ENCODE measurements at places on chromosomes 7 and 10.
A peak's percentile ranks its signal among the peaks of the same experiment; 100 is the strongest.

- DNase-seq, result peak; percentile 9
These were observed 80.5 kb upstream of the PRKG1 start for GRCh38 chr10:50993771-50994251.

DNA sequence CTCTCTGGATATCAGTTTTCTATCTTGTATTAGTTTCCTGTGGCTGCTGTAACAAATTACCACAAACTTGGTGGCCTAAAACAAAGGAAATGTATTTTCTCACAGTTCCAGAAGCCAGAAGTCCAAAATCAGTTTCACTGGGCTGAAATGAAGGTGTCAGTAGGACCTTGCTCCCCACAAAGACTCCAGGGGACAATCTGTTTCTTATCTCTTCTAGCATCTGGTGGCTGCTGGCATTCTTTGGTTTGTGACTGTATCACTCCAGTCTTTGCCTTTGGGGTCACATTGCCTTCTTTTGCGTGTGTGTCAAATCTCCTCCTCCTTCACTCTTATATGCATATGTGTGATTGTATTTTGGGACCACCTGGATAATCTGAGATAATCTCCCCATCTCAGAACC lies 153.0 kb upstream of the PRPS1L1 start:
- no peak for DNase-seq

- DNase-seq, result no peak
These were observed 5.7 kb downstream of the GRID2IP start for GRCh38 chr7:6545398-6546126.

DNA sequence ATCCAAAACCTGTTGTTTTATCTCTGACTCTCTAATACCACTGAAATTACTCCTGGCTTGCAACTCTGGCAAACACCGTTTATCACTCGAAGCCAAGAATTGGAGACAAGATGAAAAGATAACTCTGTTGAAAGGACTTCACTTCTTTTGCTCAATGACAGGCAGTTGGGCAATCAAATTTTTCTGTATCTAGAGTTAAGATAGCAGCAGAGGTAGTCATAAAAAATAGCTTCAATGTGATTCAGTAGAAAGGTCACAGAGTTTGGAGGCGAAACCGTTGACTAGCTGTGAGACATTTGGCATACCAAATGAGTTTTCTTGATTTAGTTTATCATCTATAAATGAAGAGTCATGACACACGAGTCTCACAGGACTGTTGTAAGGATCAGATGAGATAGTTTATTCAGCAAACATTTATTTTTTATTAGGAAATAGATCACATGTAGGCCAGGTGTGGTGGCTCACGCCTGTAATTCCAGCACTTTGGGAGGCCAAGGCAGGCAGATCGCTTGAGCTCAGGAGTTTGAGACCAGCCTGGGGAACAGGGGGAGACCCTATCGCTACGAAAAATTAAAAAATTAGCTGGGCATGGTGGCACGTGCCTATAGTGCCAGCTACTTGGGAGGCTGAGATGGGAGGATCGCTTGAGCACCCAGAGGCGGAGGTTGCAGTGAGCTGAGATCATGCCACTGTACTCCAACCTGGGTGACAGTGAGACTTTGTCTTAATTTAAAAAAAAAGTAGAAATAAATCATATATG lies 23.6 kb downstream of the AKR1B1 start:
- no peak for DNase-seq

- DNase-seq, result no peak
These were observed 5.5 kb upstream of the STN1 start for GRCh38 chr10:103923502-103923901.

GRCh38 chr7:103613655-103614642 lies 167.9 kb upstream of the SLC26A5 start:
- DNase-seq, result no peak

- no peak for DNase-seq
These were observed 122.8 kb downstream of the THSD7A start for GRCh38 chr7:11709196-11709595.

- DNase-seq, result no peak
These were observed 206.5 kb upstream of the PRKCQ start for GRCh38 chr10:6786579-6787031.

DNA sequence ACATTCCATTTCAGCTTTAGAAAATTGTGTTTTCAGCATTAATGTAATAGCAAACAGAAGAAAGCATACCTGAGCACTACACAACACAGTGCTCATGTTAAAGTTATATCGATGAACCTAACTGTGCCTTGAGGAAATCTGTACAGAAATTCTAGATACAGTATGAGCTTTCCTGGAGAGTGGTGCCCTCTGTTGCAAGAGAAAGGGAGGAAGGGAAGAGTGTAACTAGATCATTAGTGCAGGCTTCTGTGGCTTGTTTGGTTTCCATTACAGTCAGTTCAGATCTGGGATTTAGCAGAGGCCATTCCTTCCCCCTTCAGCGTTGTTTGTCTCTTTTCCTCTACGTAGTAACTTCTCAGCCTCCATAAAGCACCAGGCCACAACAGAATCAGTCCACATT lies 139.7 kb downstream of the HTR7 start:
- no peak for DNase-seq

- no peak for DNase-seq
These were observed 21.8 kb upstream of the SEMA3C start for GRCh38 chr7:80940539-80941207.

- no peak for DNase-seq
These were observed 14.4 kb downstream of the DENND2A start for GRCh38 chr7:140625908-140626868.

GRCh38 chr7:47764746-47765145 lies 182.8 kb upstream of the TNS3 start:
- no peak for DNase-seq

- DNase-seq, result no peak
These were observed 7.2 kb upstream of the CALML3 start for GRCh38 chr10:5517546-5517945.

GRCh38 chr7:27161214-27161720 lies 4.1 kb downstream of the HOXA9 start:
- DNase-seq, result no peak

DNA sequence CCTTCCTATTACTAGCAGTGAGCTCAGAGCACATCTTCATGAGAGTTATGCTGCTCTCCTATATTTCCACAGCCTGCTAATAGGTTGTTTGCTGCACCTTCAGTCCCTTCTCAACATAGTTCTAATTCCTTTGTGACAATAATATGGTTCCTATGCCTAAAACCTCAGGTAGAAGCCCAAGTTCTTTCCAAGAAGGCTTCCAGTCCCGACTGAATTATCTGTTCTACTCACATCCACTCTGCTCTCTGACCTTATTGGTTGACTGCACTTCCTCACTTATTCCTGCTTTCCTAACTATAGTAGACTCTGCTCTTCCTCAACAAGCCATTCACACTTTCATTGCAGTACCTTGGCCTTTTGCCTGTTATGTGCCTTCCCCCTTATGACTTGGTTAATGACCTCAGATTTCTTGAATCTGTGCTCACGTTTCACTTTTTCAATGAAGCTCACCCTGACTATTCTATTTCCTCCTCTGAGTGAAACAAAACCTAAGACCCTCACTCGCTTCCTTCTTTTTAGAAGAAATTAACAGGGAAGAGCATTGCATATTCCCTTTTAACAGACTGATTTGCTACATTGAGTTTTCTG lies 132.7 kb downstream of the MDFIC start:
- no peak for DNase-seq

DNA sequence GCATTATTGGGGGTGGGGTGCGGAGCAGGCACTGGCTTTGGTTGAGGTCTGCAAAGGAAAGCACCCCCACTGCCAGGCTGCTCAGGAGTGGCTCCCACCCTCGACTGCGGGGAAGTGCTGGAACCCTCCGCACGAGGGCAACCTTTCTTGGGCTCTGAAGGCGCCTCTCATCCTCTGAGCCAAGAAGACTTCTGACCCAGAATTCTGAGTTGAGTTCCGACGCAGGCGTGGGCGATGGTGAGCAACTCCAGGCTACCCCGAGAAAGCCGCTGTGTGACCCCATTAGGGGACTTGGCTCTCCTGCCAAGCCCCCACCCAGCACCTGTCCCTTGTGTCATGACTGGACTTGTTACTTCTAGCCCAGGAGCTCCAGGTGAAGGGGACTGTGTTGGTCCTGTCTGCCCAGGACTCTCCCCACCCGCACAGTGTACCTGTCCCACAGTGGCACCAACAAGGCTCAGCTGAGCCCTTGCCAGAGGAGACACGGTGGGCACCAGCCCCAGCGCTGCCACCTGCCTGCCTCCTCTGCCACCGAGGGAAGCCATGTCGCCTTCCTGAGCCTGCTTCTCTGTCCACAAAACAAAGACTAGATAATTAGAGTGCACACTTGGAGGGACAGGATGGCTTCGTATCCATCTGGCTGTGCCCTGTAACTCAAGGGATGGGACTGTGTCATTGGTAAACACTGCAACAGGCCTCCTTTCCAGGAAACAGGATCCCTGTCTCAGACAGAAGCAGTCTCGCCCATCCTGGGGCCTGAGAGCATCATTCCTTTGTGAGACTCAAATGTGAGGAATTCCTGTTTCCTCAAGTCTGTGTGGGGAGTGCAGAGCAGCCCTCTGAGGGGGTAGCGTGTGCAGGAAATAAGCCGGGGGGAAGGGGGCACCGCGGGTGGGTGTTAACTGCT lies 128.8 kb downstream of the LHPP start:
- DNase-seq, result no peak

DNA sequence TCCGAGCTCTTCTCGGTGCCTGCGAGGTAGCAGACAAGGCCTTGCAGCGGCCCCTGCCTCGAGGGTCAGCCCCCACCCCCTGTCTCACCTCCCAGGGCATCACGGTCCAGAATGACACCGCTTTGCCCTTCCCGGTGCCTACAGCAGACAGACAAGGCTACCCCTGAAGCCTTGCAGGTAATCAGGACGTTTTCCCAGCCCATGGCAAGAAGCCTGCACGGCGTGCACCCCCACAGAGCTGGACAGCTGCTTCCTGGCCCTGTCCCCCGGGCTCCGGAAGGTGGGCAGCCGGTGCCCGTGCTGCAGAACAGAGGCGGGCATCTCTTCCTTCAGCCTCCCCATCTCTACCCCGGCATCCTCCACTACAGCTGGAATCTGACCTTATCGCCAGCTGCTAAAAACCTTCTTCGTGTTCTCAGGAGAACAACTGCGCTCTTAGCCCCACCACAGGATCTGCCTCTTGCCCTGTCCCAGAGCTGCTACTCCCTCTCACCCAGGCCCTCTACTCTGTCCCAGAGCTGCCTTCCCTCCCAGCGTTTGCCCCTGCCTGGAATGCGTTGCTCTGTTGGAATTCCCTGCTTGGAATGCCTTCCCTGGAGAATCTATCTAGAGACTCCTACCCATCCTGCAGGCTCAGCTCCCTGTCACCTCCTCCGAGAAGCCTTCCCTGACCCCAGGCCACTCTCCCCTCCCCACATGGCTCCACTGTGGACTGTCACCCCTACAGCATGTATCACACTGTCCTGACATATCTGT lies 4.7 kb downstream of the MYL10 start:
- no peak for DNase-seq

- DNase-seq, result no peak
These were observed 33.6 kb downstream of the ARID5B start for GRCh38 chr10:61935077-61935476.

DNA sequence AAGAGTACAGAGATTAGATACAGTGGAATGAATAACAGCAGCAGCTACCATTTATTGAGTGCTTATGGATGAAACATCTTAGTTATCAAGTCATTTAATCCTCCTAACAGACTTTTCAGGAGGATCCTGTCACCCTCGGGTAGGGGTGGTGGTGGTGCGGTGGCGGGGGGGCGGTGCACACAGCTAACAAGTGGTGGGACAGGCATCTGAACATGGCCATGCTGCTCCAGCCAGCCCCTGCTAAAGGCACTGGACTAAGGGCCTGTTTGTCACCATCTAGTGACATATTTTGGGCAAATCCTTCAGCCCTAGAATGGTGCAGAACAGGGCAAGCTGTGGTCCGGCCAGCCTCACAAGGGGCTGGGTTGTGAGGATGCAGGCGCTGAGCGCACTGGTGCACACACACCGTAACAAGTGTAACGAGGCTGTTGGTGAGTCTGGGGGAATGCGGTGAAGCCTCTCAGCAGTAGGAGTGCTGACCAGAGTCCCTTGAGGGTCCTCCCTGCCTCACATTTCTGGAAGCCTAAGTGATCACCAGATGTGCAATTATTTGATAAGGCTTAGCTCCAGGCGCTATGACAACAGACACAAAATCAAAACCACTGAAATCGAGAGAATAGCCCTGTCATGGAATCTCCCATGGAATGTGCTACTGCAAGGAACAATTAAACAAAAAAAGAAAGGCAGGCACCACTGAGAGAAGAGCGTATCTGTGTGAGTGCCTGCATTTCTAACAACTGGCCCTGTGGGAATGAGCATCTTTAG lies 102.2 kb downstream of the RNF216 start:
- no peak for DNase-seq

DNA sequence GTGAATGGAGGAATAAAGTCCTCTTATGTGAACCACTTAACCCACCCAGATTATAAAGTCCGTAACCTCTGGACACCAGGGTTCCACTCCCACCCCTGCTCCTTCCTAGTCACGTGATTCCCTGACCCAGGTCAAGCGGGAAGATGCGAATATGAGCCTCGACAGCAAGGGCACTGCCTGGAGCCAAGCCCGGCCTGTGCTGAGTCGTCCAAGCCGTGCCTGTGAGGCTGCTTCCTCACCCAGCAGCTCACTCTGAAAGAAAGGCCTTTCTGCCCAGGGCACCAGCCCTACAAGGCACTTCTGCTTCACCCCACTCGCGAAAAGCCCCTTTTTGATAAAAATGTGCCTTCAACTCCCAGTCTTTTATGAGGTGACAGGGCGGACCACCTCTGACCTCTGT lies 85.8 kb downstream of the CYTH3 start:
- DNase-seq, result no peak

DNA sequence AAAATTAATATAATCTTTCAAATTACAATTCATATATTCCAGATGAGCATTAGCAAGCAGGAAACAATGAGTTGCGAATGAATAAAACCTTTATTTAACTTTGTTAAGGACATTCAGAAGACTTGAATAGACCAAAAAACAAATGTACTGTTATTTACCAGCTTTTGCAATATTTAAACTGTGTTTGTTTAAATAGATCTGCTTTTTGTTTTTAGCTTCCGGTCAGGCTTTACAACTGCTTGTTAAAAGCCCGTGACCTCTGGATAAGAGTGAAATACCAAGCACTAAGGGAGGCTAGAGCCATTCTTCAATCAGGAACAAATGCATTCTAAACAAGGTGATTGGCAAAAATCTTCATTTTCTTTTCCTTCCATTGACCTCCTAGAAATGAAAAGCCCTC lies 184.9 kb upstream of the GNAI1 start:
- DNase-seq, result peak; percentile 6

DNA sequence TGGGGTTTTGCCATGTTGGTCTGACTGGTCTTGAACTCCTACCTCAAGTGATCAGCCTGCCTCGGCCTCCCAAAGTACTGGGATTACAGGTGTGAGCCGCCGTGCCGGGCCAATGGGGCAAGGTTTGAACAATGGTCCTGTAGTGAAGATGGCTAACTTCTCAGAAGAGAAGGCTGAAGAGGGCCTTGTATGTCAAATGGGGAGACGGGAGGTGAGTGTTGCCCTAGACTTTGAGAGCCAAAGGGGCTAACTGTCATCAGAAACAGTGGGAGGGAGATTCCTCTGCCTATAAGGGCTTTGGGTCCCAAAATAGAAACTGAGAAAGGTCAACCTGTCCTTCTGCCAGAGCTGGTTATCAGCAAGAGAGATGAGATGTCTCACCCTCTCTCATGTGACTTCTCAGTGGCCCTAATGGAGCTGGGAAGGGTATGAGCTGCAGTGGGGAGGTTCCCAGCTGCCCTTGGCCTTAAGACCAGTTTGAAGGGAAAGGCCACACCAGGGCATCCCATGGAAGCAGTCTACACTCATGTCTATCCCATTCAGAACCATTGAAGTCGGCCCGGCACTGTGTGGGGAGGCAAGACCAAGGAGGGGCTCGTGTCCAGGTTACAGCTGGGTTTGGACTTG lies 1.3 kb upstream of the SAMD8 start:
- no peak for DNase-seq

- no peak for DNase-seq
These were observed 913.9 kb upstream of the AUTS2 start for GRCh38 chr7:68684246-68684839.
